ENCODE measurements at places on chromosomes 5 and 9.

- no peaks in the 10 kb centered on the region for H3K4me1 ChIP-seq
- no peak for DNase-seq
- H3K27ac ChIP-seq: no peak overlapping the region
- no peak overlapping the region for H3K4me3 ChIP-seq
- no peaks in the 10 kb centered on the region for H3K27me3 ChIP-seq
- no peaks in the 10 kb centered on the region for H3K36me3 ChIP-seq
Observed at GRCh38 chr9:209143-209758, 5.4 kb upstream of the DOCK8 start.

DNA sequence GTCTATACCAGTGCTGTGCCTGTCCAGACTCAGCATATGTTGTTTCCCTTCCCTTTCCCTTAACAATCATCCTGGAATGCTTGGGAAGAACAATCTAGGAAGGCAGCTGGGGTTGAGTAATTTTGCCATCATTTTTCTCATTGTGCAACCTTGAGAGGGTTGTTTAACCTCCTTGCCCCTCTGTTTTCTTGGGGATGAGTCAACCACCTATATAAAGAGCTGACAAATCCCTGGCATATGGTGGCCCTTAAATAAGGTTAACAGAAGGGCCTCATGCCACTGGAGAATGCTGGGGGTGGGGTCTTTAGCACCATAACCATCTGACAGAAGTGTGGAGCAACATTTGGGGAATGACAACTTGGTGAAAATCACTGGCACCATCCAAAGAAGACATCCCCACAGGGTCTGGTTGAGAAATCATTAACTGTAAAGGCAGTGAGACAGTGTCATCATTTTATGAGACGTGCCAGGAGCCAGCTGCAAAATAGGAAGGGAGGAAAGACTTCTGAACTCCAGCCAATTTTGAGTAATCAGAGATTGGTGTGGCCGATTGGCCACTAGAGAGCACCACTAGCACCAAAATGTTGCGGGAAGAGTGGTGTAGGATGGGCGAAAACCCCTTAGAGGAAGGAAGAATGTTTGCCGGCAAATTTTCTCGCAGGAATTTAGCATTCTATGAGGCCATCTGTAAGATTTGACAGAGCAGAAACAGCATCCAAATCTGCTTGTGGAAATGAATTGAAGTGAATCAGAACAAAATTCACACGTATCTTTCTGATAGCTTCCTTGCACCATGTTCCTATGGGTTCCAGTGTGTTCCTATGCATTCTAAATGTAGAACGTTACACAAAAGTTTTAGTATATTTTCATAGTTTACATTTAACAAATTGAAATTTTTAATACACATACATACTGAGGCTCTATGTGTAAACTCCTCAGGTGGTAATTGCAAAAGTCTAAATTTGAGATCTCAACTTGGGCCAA, 113.8 kb downstream of the MSX2 start:
- H3K36me3 ChIP-seq: no peaks in the 10 kb centered on the region
- no peaks in the 10 kb centered on the region for H3K4me1 ChIP-seq
- no peak for DNase-seq
- H3K4me3 ChIP-seq: no peak overlapping the region
- H3K27me3 ChIP-seq: peaks cover 41% of the 10 kb centered on the region

DNA sequence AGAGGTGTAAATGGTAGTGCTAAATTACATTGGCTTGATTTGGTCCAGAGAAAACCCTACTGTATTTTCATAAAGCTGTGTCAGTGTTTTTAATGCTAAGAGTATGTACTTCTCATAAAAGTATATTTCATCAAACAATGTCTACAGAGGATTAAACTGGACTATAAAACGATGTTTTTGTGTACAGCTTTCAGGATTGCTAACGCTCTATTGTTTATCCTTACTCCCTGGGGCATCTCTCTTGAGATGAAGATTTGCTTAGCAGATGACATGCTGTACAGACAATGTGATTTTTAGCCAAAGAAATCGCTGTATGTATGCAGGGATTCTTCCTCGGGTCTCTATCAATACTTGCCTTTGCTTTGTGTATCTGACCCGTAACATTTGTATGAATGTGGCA, 216.0 kb downstream of the FBXL7 start:
- no peaks in the 10 kb centered on the region for H3K27me3 ChIP-seq
- H3K4me1 ChIP-seq: no peaks in the 10 kb centered on the region
- no peak overlapping the region for H3K27ac ChIP-seq
- H3K4me3 ChIP-seq: no peak overlapping the region
- no peak for DNase-seq

- no peaks in the 10 kb centered on the region for H3K4me1 ChIP-seq
- DNase-seq: no peak
- no peaks in the 10 kb centered on the region for H3K27me3 ChIP-seq
- no peak overlapping the region for H3K27ac ChIP-seq
- H3K4me3 ChIP-seq: no peak overlapping the region
Observed at GRCh38 chr5:61802456-61802855, 470.4 kb downstream of the ZSWIM6 start.

GRCh38 chr5:133735346-133735745, 123.0 kb upstream of the FSTL4 start:
- no peaks in the 10 kb centered on the region for H3K36me3 ChIP-seq
- H3K27ac ChIP-seq: no peak overlapping the region
- H3K4me3 ChIP-seq: no peak overlapping the region
- H3K4me1 ChIP-seq: no peaks in the 10 kb centered on the region

DNA sequence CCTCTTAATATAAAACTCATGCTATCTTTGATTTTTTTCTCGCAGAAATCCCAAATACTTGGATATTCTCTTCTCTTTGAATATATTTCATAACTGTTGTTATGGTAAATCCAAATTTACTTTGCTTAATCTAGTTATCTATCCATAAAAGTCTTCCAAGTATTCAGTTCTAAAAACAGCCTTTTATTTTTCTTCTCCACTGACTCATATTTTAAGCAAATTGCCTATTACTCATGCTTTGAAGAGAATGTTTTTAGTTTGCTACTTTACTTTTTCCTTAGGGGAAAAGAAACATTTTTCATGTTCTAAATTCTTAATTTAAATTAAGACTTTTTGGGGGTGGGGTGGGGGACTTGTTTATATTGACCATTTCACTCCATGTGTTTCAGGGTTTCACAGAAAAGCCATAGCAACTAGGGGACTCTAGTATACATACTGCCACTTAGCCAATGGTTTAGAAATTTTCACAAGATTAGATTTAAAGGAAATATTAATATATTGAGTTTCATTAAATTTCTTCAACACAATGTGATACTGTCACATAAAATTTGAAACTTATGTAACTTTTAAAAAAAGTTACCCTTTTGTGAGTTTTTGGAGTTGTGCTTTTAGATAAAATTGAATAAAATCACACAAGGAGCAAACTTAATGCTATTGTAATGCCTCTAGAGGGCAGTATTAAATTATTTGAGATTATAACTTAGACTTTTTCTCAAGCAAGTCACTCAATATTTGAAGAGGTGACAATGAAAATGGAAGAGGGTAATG, 545.8 kb upstream of the ARRDC3 start:
- DNase-seq: no peak
- H3K27ac ChIP-seq: no peak overlapping the region
- no peaks in the 10 kb centered on the region for H3K27me3 ChIP-seq
- H3K4me3 ChIP-seq: no peak overlapping the region
- no peaks in the 10 kb centered on the region for H3K36me3 ChIP-seq
- no peaks in the 10 kb centered on the region for H3K4me1 ChIP-seq
